ENCODE measurements at places on chromosomes 13 and 19.

- DNase-seq = peak; percentile 35
Observed at GRCh38 chr13:106471957-106472543, 63.4 kb downstream of the EFNB2 start.

DNA sequence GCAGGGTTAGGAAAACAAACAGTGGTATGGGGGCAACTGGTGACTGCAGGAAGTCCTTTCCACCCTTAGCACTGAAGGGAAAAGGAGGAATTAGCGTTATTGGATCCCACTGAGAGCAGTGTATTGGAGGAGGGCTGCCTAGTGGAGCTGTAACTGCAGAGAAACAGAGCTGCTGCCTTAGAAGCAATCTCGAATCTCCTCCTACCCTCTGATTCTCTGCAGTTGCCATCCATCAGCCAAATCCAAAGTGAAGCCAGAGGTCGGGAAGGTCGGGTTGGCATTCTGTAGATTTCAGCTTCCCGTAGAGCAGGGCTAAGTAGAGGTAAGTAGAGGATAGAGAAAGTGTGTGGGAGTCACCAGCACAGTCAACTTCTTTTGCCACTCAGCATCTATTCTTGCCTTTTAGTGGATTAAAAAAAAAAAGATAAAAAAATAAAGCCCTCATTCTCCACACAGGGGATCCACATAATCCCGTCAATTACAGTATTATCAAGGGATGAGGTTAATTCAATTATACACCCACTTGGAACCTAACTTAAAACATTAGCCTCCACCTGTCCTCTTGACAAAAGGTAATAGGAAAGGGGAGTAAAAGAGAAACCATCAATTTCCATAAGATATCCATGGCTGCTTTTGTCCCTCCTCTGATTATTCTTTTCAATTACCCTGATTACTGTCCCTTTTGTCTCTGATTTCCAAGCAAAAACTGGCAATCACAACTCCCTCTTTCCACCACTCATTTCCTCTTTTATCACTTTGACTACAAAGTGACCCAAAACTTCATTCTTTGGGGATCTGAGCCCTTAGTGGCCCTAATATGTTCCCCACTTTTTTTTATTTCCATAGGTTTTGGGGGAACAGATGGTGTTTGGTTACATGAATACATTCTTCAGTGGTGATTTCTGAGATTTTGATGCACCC lies 234.7 kb downstream of the RBM26 start:
- no peak for DNase-seq

- DNase-seq = no peak
Observed at GRCh38 chr13:99218969-99219368, 18.3 kb downstream of the UBAC2 start.

DNA sequence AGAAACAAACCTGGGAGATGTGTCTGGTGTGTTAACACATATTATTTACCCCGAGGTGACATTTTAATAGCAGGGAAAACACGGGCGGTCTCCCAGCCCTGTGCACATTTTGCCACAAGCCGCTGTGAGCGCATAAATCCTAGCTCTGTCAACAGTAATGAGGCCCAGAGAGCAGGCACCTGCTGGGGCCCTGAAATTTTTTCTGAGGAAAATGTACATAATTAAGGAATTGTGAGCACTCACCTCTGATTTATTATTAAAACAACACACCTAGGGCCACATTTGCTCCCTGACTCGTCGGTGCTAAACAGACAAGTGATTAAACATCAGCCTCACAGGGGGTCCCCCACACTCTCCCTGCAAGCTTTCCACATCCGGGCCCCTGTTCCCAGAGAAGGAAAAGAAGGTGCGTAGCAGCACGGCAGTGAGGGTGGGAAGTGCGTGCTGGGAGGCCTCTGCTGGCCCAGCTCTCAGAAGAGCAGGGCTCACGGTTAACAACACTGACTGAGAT lies 616.3 kb downstream of the UQCRFS1 start:
- DNase-seq = no peak

DNA sequence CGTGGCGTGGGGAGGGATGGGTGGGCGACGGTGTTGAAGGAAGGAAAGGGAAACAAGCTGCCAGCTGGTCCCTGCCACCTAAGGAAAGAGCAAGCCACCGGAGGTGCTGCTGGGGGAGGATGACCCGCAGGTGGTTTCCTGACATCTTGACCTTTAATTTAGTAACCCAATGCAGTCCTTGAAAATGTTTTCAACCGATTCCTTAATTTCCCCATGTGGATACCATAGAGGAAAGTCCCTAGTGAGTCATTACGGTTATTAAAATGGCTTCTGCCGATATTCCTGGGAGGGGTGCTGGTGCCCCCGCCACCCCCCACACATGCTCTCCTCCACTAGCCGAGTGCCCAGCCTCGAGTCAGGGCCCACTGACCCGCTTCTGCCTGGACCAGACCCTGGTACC lies 6.3 kb upstream of the ANKRD10 start:
- no peak for DNase-seq

- DNase-seq = peak; percentile 49
Observed at GRCh38 chr13:30421093-30422053, 920 bp upstream of the UBE2L5 start.

DNA sequence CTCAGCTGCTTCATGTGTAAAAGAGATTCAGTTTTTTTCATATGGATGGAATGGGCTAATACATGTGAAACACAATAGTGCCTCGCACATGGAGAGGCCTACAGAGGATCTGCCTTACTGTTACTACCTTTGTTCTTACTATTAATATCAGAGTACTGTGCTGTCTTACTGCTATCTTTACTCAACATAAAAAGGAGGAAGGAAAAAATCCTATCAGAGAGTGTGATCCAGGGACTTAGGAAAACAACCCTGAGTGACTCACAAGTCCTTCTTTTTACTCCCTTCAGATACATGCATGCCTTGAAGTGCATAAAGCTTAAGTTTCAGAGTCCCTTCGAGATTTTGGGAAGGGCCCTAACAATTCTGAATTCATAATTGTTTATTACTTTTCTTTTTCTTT lies 136.8 kb downstream of the TBC1D4 start:
- DNase-seq = no peak

DNA sequence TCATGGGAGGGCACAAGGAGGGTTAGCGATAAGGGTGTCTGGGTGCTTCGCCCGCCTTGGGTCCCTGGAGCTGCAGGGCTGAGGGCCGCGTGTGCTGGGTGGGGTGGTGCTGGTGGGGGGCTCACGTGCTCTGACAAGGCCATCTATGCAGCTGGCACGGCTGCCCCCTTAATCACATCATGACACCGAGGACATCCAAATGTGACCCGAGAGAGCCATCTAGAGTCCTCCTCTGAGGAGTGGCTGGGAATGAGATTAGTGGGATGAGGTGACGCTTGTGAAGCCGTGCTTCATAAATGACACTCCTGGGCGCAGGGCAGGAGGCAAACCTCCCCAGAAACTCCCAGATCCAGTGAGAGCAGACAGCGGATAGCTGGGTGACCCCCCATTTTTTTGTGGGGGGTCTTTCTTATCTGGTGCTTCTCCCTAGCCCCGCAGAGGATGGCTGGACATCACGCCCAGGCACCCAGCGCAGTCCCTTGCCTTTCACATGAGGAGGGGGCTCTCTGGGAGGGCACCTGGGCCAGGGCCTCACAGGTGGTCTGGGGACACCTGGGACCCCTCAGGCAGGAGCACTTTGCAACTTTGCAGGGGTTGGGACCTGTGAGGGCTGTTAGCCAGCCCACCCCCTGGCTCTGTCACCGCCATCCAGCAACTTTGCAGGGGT lies 6.6 kb downstream of the FZR1 start:
- no peak for DNase-seq

- DNase-seq = peak; percentile 25
Observed at GRCh38 chr13:76745261-76746200, 140.7 kb downstream of the KCTD12 start.

DNA sequence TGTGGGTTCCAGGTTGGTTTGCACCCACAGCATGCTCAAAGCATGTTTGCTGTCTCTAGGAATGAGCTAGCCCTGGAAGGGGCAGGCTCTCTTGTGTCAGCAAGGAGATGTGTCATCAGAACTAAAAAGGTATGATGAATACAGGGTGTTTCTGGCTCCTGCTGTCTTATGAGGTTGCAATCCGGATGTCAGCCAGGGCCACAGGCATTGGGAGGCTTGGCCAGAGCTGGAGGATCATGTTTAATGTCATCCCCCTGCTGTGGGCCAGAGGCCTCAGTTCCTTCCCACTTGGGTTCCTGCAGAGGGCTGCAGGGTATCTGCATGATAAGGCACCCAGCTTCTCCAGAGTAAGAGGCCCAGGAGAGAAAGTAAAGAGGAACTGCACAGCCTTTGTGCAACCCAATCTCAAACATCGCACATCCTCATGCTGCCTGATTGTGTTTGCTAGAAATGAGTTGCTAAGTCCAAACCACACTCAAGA lies 193.6 kb downstream of the COL4A1 start:
- peak; percentile 13 for DNase-seq

DNA sequence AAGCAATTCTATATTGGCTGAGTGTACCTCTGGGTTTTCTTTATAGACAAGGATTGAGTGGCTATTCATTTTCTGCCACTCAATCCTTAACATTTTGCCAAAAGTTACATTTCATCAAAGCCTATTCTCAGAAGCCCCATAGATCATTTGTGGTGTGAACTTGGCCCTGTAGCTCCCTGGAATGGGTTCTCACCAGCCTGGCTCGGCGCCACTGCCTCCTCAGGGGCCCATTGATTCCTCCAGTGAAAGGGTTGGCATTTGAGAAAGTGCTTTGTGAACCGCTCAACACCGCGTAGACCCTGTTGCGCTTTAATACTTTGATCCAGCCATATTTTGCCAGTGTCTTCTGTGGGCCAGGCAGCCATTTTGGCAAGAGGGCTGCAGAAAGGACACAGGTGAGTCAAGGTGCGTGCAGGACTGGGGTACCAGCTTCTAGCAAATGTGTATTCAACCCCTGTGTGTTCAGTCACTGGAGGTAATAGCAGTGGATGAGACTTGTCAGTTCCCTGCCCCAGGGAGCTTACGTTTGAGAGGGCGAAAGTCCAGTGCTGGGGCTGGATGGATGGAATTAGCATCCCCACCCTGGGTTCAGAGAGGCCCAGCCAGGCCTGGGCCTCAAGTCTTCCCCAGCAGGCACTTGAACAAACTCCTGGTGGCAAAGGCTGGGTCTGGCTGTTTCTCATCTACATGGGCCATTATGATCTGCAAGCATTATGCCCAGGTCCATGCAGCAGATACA lies 3.8 kb downstream of the RAB8A start:
- DNase-seq = no peak

DNA sequence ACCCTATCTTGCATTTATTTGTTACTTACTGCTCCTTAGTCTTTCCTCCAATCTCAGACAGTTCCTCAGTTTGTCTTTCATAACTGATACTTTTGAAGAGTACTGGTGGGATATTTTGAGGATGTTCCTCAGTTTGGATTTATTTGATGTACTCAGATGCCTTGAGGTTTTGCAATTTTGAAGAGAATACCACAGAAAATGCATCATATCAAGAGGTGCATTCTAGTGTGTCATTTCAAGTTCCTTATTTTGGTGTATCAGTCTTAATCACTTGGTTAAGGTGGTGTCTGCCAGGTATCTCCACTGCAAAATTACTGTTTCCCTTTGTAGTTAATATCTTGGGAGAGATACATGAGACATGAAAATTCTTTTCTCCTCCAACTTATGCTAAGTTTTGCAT lies 75.1 kb downstream of the URI1 start:
- no peak for DNase-seq

DNA sequence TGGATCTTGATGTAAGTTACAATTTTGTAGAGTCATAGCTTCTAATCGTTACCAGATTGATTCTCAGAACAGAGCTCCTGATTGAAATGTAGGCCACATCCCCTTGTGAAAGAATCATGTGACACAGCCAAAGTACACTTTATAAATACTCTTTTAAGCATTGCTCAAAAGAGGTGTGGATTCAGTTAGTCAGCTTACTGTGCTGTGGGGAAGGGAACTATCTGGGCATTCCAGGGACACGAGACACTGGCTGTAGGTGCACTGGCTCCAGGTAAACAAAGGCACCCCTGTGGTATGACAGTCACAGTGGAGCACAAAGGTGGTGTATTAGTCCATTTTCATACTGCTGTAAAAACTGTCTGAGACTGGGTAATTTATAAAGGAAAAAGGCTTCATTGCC lies 222.8 kb downstream of the LIG4 start:
- no peak for DNase-seq

GRCh38 chr13:107809125-107809524 lies 406.2 kb downstream of the LIG4 start:
- DNase-seq = no peak

GRCh38 chr13:38401276-38401675 lies 51.6 kb downstream of the UFM1 start:
- no peak for DNase-seq

DNA sequence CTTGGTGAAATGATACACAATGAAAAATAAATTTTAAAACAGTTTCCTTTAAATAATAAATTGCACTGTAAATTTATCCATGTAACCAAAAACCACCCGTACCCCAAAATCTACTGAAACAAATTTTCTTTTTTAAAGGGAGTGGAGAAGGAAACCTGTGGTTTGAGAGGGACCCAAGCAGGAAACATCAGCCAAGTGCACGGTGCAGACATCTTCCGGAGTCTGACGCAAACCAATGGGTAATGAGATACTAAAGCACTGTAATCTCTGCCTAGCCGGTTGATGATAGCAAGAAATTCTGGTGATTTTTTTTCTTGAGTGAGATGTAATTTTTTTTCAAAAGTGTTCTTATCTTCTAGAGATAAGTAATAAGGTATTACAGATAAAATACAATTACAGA lies 115.4 kb downstream of the ABCC4 start:
- DNase-seq = no peak

- DNase-seq = peak; percentile 78
Observed at GRCh38 chr19:11196406-11197287, 698 bp downstream of the KANK2 start.

DNA sequence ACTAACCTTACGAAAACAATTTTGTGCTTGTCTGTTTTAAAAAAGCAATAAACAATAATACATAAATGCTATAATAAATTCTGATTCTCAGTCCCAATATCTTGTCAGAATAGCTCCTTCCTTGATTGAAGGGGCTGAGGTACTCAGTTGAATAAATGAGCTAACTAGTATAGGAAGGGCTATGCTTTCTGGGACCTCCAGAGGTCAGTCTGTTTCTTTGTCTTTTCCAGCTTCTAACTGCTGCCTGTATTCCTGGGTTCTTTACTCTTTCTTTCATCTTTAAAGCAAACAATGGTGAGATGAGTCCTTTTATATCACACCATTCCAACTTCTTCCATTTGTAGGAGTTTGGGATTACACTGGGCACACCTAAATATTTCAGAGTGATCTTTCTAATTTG lies 1297.0 kb upstream of the ATXN8OS start:
- DNase-seq = peak; percentile 48

DNA sequence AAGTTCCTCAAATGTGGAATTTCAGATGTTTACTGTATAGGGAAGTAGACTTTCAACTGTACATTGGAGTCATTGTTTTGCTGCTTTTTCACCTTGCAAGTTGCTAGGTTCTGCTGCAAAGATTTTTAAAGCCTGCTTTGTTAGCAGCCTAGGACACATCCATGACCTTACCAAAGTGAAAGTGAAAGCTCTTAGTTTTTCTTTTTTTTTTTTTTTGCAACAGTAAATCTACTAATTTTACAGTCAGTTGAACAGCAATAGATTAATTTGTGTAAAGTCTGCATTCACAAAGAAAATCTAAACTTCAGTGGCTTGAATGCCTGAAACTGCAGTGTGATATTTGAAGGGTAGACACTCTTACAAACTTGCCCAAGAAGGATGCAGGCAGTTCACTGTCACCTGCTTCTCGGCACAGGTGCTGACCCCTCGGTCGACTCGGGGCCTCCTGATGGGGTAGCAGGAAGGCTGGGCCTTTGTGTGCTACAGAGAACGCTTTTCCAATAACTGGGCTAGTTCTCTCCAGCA lies 5.0 kb upstream of the MTIF3 start:
- peak; percentile 56 for DNase-seq
